ENCODE measurements at places on chromosomes 2 and 18.
A peak's percentile ranks its signal among the peaks of the same experiment; 100 is the strongest.

GRCh38 chr2:33323957-33324356 is 152.5 kb upstream of the RASGRP3 start:
- no peak for DNase-seq

GRCh38 chr2:145038041-145038525 is 518.2 kb upstream of the ZEB2 start:
- no peak for DNase-seq

DNA sequence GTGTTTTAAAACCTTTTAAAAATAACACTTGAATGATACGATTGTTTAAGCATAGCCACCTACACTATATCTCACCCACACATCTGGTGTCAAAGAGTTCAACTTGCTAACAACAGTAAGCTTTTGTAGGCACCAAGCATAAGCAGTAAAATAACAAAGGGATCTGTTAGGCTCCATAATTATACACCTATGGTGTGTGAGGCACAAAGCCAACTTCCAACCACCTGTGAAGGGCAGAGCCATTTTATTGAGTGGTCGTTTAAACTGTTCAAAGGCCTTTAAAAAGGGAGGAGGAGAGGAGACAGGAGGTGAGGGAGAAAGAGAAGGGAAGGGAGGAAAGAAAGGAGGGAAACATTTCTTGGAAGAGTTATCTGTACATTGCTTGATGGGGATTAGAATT is 27.9 kb downstream of the NEMP2 start:
- DNase-seq = no peak

- no peak for DNase-seq
Observed at GRCh38 chr2:197387179-197387578, 47.6 kb downstream of the SF3B1 start.

GRCh38 chr2:202687276-202687675 is 52.5 kb downstream of the FAM117B start:
- no peak for DNase-seq

- DNase-seq = no peak
Observed at GRCh38 chr2:216663106-216663505, 29.9 kb downstream of the IGFBP2 start.

DNA sequence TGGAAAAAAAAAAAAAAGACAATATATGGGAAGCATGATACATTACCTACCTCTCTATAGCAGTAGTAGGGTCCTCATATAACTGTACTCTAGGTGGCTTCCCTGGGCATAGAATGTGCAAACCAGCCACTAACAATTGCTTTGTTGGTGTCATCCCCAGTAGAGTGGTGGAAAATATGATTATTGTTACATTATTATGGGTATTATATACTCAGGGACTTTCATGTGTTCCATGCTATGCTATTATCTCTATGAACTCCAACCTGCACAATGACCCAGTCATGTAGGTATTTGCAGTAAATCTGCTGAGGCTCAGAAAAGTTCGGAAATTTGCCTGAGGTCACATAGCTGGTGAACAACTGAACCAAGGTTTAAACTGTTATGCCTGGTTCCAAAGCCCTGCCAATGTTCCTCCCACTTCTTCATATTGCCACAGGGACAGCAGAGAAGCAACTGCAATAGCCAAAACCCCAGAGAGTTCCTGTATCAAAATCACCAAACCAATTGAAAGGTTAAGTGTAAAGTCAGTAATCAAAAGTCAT is 52.6 kb upstream of the MAP4K4 start:
- no peak for DNase-seq

DNA sequence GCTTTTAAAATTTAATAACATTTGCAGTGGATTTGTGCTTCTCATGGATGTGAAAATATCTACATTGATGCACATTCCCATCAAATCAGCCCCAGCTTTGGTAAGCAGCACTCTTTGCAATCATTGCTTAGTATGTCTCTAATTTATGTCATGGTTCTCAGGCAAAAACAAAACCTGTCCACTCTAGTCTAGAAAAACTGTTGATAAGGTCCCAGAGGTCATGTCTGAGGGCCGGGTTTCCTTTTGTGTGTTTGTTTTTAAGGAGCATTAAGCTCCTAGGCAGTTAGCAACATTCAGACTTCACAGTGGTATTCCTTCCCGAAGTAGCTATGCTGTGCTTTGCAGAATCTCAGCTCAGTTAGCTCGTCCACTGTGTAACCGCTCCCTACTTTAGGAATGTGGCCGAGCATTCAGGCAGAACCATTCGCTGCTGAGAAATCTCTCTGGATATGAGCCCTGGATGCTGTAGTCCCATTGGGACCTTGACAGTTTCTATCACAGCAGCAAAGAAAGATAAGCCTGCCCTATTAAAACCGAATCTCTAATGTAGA is 4.0 kb downstream of the DIPK1C start:
- no peak for DNase-seq

GRCh38 chr2:182324665-182325064 is 102.2 kb downstream of the PDE1A start:
- no peak for DNase-seq

DNA sequence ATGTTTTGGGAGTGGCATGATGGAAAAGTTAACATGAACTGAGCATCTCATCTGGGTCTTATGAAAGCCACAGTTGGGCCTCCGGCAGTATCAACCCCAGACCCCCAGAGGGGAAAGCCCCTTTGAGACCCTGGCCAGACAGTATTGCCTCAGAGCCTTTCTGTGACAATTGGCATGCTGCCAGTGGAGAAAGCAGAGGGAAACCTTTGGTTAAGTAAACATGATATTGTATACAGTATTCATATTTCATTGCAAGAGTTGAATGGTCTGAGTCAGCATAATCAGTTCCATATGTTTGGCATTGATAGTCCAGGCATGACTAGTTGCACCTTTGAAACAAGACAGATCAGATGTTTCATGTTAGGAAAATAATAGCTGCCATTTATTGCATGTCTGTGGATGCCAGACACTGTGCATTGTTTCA is 20.0 kb downstream of the MERTK start:
- no peak for DNase-seq

DNA sequence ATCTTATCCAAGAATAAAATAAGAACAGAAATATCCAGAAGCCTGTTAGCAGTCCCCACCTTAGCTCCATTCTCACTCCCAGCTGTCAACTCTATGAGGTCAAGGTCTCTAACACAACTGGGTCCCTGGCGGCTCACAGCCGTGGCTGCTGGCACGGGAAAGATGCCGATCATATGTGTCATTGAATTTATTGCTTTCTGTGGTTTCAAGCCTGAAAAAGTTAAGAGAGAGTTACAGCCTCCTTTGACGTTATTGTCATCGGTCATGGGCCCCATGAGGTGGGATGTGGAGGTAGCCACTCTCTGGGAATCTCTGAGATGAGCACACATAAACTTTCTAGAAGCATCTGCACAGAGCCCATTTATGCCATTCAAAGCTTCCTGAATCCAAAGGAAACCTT is 28.7 kb upstream of the CABLES1 start:
- no peak for DNase-seq

GRCh38 chr2:102063487-102063911 is 71.7 kb downstream of the IL1R2 start:
- no peak for DNase-seq

GRCh38 chr18:50104421-50104820 is 90.5 kb downstream of the MYO5B start:
- DNase-seq = no peak

GRCh38 chr2:96694816-96695455 is 44.9 kb downstream of the LMAN2L start:
- DNase-seq = no peak

DNA sequence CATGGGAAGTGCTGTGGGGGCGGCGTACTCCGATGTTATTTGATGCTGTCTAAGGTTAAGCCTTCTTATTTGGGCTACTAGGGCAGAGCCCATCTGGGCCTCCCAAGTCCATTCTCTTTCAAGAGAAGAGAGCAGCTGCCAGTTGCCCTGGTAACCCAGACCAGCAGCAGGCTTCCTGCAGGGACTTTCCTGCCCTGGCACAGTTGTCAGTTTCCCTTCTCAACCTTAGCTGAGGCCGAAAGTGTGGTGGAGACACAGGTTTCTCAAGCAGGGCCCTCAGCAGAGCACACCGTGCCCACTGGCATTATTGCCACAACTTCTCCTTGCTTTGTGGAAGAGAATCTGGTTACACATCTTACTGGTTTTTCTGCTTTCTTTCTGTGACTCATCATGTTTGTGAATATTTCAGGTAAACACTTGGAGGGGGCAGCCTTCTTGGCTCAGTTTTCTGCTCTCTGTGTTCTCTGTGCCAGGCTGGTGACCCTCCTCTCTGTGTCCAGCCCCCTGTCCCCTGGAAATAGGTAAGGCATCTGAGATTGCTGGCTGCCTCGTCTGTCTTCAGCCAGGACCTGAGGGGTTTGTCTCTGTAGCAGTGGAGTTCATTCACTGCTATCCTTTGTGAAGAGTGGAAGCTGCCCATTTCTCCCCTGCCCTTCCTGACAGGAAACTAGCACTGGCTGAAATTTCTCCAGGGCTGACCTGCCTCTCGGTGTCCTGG is 111.0 kb downstream of the B3GNT2 start:
- DNase-seq = peak; percentile 65

- no peak for DNase-seq
Observed at GRCh38 chr2:118800736-118801135, 46.7 kb downstream of the EN1 start.

GRCh38 chr2:212797484-212798205 is 259.0 kb upstream of the ERBB4 start:
- no peak for DNase-seq

DNA sequence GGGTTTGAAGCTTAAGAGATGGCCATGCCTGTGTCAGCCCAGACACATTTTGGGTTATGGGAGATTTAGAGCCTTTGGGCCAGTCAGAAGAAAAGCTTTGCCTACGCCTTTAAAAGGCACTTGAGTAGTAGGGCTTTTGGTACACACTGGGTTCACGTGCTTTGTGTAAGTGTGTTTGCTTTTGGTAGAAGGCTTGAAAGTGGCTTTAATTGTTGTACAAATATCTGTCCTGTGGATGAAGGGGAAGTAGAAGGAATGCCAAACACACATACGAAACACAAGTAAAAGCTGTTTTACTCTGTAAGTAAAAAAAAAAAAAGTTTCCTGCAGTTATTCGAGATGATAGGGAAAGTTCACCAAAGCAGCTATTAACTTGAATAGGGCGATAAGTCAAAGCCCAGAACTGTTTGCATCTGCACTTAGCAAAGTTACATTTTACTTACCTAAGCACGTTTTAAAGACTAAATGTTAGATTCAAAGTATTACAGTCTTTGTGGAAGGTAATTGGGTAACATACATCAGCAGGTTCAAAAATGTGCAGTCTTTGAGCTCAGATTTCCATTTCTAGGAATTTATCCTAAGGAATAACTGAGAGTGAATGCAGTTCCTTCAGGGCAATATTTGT is 75.4 kb downstream of the STK25 start:
- DNase-seq = no peak

DNA sequence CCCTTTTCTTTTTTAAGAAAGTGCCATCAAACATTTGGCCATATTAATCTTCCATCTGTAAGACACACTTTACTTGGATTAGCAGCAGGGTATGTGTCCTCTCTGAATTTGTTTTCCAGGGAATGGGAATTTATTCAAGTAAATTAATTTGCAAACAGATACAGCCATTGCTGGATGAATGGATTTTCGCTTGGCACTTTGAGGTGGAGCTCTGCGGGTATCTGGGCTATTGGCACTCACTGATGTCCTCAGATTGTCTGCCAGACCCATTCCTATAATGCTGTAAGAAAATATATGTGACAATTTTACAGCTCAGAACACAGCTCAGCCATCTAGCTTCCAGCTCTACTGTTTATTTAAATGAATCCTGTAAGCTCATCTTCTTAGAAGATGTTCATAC is 201.2 kb upstream of the CDH20 start:
- no peak for DNase-seq

- DNase-seq = no peak
Observed at GRCh38 chr2:104787298-104788065, 66.4 kb upstream of the POU3F3 start.

GRCh38 chr2:109339519-109339966 is 210.5 kb downstream of the SH3RF3 start:
- DNase-seq = no peak

GRCh38 chr2:239249048-239249447 is 151.8 kb downstream of the HDAC4 start:
- DNase-seq = no peak

DNA sequence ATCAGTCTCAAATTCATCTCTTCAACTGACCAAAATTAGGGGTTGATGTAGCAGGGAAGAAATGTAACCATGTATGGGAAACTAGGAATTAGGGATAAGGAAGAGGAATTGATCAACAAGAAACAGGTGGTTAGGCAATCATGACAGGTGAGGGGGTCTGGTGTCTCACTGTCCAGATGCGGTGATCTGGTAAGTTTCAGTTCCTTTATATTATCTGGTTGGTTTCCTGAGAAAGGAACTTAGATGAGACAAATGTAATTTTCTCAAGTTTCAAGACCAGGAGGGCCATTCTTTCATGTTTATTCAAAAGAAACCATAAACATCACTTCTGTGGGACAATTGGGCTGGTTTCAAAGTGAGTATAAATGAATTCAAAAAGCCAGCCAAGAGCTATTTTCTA is 306.2 kb upstream of the KCNJ3 start:
- DNase-seq = no peak

- no peak for DNase-seq
Observed at GRCh38 chr2:12807907-12808810, 91.4 kb downstream of the TRIB2 start.

DNA sequence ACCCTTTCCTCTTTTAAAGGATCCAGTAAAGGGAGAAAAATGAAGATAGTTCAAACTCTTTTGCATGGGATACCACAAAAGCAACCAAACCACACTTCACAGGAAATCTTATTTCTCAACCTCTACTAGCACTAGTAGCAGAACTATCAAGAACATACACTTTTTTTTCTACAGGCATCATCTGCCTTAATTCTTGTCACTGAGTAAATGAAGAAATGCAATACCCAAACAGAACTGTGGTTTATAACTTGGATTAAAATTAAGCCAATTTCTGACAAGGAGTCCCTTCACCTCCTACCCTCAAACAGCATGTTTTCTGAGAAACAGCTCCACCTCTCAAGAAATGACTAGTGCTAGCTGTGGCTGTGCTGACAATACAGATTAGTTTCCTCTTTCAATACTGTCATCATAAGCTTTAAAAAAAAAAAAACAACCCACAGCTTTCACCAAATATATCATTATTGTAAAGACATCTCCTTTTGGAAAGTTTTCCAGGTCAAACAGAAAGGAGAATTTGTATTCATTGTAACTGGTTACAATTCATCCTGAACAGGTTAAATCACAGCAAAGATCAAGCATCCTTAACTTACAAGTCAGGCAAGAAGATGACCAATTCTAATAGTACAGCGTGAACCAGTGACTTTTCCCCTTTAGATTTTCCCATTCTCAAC is 44.4 kb downstream of the PTPN2 start:
- no peak for DNase-seq

Measured in WERI-Rb-1 (cell line).